ENCODE measurements at places on chromosomes 16 and 17. TPM values are rescaled to one million over a fixed set of nuclear protein-coding genes. Genes with fewer than 3 reads are reported as not detected.

C16orf54 gene
- not detected for total RNA-seq

FGF11 gene
- 1.1 TPM for total RNA-seq

TP53TG3F gene
- total RNA-seq = not detected

SLC16A6 gene
- total RNA-seq = 0.09 TPM

BICDL2 gene
- 0.32 TPM for total RNA-seq

Measured in bronchial smooth muscle cell (primary cell).